Stimulated activated CD4-positive, alpha-beta T cell treated with anti-CD3 and anti-CD28 coated beads, Interleukin-12 subunit alpha, Interleukin-12 subunit beta, amount 100 ng/mL, for 24 hours (primary cell): ENCODE measurements at places on chromosomes 2 and 18.

- no peak for DNase-seq
These were observed 16.3 kb downstream of the PCBP1 start for GRCh38 chr2:70103531-70104061.

DNA sequence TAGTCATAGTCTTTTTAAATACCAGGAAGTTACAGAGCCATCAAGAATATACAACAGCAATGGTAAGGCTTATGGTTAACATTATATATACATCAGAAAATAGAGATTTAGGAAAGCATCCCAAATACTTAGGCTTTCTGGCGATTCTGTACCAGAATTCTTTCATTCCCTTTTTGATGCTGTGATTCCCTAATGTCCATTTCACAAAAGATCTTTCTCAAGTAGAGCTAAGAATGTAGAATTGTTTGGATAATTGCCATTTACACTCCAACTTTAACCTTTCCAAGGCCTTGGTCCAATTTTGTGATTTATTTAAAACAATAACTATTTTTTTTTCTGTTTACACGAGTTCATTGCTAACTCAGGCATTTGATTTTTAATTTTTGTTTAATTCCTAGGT, 422.2 kb downstream of the MTX2 start:
- DNase-seq: no peak

DNA sequence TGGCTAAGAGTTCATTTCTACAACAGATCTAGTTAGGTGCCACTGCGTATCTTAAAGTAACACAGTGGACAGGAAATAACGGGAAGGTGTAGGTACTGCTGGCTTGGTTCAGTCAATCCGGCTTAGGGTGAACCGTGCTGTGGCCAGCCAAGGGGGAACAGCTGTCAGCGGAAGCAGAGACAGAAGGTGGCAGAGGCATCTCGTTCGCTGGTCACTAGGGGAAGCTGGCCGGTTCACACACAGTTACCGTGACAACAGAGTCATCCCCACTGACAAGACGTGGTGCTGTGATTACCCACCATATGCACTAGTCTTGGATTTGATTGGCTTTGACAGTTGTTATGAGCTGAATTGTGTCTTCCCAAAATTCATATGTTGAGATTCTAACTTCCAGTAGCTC, 58.8 kb upstream of the HDAC4 start:
- no peak for DNase-seq

DNA sequence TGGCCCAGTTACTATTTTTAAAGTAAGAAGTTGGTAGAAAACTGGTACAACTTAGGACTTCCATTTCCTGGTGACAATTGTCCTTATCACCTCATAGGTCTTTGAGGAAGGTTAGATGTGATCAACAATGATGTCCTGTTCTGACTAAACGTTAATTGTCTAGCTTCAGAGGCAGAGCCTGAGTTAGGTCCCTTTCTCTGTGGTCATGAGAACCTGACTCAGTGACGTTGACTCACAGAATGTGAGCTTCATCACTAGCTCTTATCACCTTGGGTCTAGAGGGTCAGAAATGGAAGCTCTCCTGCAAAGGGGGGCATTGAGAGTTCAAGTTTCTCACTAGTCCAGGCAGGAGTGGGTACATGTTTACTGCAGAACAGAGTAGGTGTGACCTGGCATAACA, 60.6 kb upstream of the ATP8B1 start:
- DNase-seq: no peak

DNA sequence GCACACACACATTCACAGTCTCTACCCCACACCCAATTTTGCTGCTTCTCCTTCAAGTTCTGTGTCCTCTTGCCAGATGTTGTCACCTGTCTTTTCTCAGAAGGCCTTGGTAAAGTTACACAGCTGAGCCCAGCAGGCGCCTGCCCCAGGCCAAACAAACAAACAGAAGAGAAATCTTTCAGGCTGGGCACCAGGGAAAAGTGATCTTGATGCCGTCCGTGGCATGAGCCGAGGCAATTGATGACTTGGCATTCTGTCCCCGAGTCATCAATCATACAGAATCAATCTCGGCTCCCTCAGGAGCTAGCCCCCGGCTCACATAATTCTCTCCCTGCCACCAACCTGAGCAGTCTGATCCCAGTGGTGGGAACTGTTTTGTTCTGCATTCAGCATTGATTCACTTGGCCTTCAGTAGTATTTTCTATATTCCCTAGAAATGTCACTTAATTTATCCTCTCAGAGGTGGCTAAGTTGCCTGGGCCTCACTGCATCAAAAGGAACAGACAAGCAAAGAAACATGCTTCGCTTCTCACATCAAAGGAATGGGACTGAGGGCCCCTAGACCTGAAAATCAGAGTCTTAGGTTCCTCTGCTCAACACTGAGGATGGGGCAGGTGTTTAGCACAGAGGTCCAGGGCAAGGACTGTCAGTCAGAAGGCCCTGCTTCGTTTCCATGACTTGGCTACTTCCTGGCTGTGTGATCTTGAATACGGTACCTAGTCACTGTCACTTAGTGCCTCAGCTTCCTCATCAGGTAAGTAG, 278.8 kb upstream of the CELF4 start:
- no peak for DNase-seq

DNA sequence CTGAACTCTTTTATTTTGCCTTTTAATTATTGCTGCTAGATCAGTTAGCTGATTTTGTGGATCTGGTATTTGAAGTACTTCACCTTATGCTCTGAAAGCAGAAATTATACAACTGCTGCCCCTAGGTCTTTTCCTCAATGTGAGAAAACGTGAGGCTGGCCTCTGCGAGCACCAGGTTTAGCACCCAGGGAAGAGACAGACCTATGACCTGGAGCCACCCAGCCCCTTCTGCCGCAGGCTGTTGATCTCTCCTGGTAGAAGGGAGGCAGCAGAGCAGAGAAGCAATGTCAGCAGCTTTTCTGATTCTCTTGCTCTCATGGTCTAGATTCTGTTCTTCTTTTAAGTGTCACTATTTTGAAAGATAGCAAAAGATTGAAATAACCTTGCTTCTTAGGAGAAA, 19.9 kb downstream of the TRAPPC12 start:
- DNase-seq: no peak

DNA sequence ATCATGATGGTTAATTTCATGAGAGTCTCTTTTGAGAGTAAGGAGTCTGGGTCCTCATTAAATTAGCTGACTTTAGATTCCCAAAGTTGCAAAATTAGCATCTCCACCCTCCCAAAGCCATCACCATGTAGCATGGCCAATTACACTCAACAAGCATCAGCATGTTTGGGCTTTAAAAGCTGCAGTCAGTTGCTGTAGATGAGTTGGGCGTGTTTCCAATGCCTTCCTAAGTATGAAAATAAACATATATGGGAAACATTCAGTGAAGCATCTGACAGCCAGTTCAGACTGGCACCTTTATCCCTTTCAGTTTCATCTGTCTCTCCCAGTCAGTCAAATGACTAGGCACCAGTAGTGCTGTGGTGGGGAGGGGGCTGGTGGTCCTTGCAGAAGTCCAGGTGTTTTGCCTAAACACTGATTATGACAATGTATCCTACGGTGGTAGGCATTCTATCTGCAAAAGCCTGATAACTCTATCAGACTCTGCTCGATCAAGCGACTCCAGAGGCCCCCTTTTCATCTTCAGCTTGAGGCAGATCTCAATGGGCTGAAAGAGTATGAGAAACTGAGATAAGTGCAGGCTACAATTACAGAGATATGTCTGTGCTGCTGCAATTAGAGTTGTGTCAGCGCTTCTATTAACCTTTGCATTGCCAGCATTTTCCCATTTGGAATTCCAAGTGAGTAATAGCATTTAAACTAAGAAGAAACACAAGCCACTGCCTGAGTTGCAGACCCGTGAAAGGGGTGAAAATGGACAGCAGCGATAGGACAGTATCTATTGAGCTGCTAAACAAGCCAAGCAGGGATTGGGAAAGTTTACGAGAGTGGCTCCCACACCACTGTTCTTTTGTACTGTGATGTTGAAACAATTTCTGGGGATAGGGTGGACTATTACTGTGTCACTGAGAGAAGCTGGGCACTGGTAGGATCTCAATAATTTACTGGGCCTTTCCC, 67.3 kb upstream of the SPOPL start:
- no peak for DNase-seq

DNA sequence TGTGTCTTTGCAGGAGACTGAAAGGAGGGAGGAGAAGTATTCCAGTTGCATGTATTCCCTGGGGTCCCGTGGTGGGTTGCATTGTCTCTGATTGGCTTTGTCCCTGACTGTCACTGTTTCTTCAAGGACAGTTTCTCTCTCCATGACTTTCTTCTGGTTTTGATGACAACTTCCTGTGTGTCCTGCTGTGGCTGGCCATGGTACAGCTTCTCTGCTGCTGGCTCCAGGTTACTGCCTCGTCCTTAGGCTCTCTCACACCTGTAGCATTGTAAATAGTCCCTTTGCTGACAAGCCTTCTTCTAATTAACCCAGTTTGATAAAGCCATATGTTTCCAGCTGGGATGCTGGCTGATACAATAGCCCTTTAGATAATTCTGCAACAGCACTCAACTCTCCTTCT, 129.0 kb downstream of the LPIN1 start:
- DNase-seq: no peak

DNA sequence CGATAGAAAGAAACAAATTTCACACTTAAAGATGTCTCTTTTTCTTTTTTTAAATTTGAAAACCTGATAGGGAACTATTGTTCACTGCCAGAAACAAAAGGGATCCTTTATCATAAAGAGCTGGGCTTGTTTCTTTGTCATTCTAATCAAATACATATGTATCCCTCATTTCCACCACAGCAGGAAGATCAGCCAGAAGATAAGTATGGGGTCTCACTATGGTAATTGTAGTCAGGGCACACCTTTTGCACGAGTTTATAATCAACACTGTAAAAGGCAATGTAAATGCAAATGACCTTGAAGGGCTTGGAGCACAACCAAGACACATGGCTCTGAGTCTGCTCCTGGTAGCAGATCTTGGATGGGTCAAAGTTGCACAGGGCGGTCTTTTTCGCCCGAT, 109.5 kb downstream of the NXPH2 start:
- DNase-seq: no peak

DNA sequence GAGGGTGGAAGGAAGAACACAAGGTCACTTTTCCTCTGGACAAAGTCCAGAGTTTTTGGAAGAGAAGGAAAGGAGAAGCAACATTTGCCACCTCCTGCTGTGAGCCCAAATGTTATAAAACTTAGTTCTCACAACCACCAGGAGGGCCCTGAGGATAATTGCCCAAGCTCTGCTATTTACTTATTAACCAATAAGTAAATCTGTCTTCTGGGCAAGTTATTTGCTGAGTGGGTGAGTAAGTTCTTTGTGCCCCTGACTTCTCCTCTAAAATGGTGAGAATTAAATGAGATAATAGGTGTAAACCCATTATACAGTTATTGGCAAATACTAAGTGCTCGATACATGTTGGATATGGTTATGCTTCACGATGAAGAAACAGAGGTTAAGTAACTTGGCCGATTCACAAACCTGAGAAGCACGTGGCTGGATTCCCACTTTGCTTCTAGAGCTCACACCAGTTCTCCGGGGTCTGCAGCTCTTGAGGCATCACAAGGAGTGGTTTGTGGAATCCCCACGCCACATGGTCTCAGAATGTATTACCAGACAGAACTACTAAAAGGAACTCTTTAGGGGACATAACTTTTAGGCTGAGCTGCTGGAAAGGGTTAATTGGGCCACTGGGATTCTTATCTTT, 164.1 kb downstream of the MYCN start:
- no peak for DNase-seq

DNA sequence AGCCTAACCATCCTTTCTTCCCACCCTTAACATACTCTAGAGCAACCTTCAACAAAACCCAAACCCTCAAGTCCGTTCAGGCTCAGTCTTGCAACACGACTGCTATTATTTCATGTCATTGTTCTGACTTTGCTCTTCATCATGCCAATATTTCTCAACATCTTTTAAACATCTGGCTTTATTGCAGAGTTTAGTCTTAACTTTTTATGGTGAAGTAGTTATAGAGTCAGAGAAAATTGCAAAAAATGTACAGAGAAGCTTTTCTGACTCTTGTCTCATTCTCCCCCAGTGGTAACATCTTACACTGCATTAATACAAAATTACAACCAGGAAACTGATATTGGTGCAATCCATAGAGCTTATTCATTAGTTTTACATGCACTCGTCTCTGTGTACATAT, 3.9 kb downstream of the MARCO start:
- no peak for DNase-seq

- DNase-seq: no peak
These were observed 225.5 kb downstream of the TGIF1 start for GRCh38 chr18:3675446-3675845.

GRCh38 chr2:176774766-176775451, 437.7 kb upstream of the HNRNPA3 start:
- no peak for DNase-seq

- DNase-seq: peak; percentile 29
These were observed 86.7 kb downstream of the C18orf54 start for GRCh38 chr18:54444319-54444914.

DNA sequence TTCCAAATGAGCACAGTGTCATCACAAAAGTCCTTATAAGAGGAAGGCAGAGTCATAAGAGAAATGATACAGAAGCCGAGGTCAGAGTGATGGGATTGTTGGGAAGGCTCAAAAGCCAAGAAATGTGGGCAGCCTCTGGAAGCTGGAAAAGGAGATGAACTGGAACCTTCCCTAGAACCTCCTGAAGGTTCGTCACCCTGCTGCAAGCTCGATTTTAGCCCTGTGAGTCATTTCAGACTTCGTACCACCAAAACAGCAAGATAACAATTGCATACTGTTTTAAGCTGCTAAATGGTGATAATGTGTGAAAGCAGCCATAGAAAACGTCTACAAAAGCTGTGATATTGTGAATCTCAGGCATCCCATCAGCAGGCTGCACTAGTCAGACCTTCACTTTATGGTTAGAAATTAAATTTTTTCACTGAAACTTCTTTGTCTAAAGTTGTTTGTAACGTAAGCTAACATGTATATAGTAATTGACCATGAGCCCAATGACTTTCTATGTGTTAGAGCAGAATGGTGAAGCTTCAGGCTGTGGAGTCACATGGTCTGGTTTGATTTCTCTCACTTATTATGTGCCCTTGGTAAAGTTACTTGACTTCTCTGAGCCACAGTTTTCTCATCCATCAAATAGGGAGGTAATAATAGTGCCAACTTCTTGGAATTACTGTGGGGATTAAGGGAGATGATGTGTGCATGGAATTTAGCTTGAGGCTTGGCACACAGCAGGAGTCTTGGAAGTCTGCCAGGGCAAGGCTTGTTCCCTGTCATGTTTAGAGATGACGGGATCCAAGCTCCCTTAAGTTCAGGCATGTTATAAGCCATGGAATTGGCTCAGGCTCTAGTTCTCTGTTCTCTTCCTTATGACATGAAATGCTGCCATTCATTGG, 132.0 kb upstream of the CCDC195 start:
- DNase-seq: no peak

DNA sequence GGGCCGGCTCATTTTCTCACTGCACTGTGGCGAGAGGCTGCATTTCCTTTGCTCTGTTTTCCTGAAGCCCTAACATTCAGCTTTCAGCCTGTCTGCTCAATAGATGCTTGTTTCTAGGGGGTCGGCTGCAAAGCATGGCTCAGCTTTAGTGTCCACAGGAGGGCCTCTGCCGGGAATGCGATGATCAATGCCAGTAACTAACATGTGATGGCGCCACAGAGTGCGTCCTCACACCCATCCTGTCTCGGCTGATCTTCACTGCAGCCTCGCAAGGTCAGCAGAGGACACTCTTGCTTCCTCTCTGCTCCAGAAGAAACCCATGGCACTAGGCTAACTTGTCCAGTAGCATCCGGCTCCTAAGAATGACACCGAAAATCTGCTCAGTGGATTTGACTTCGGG, 156.4 kb upstream of the PXDN start:
- no peak for DNase-seq

- no peak for DNase-seq
These were observed 93.4 kb upstream of the COL3A1 start for GRCh38 chr2:188880740-188881139.

GRCh38 chr18:37663446-37663845, 97.8 kb upstream of the CELF4 start:
- no peak for DNase-seq
